ENCODE measurements at places on chromosomes 5 and 9.

- DNase-seq: no peak
Observed at GRCh38 chr5:174412374-174412773, 312.0 kb upstream of the MSX2 start.

- DNase-seq: no peak
Observed at GRCh38 chr5:39578887-39579497, 154.2 kb upstream of the DAB2 start.

GRCh38 chr9:87436716-87437115 is 61.0 kb upstream of the DAPK1 start:
- DNase-seq: no peak

DNA sequence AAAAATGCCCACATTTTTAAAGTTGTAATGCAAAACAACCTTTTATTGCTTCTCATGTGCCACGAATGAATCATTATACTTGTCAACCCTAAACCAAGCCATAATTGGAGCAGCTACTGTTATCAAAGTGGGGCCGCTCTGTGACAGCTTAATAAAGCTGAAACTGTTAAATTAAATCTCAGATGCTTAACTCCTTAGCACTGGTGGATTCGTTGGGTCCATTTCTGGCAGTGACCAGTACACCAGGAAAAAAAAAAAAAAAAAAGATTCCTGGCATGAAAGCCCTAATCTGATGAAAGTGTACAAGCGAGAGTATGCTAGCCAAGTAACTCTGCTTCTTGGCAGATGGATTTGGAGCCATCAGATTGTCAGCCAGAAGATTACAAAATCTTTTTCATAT is 164.8 kb downstream of the ZSWIM6 start:
- no peak for DNase-seq

DNA sequence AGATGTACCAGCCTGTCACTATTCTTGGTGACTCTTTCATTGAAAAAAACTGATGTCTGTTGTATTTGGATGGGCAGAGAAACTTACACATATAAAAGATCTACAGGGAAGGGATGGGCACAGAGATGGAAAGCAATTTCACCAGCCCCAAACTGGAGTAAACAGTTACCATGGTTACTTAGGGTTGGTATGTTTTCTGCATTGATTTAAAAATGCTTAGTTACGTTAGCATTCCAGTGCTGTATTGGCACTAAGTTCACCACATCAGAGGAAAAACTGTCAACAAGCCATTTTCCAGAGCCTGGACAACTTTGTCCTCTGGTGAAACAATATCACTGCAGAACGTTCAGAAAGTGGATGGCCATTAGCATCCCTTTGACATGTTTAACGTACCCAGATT is 28.0 kb downstream of the MARCHF3 start:
- no peak for DNase-seq

DNA sequence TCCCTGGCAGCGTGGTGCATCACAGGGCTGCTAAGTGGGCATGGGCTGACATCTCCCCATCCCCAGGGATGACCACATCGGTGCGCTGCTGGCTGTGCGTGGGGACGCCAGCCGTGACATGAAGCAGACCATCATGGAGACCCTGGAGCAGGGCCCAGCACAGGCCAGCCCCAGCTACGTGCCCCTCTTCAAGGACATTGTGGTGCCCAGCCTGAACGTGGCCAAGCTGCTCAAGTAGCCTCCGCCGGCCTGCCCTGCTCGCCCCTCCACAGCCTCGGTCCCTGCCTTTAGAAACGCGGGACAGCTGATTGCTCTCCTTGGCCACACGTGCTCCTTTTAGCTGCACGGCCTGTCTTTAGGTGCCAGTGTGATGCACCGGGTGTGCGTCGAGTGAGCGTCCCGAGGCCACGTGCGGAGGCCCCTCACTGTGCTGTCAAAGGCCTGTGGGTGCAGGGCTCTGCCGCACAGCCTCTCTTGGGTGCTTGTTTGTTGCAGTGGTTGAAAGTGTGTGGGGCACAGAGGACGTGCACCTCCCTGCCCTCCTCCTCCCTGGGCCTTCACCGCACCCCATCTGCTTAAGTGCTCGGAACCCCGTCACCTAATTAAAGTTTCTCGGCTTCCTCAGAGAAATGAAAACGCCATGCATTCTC is 23.8 kb downstream of the EXOC3 start:
- DNase-seq: no peak

DNA sequence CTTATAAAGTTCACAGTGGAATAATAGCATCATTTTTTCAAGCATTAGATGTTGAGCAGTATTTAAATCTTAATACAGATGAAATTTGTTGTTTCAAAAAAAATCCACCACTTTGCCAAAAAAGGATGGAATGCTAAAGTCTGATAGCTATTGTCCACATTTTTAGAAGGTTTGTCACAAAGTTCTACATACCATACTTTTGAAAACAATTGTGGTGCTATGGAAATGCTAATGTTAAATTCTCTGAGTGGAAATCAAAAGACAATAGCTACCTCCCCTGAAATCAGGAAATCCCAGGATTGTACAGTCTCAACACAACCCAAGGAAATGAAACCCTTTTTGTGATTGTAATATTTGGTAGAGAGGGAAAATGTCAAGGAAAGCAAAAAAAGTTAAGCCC is 19.3 kb upstream of the GRAMD2B start:
- no peak for DNase-seq

- no peak for DNase-seq
Observed at GRCh38 chr5:135576075-135576599, 2.7 kb downstream of the CXCL14 start.

GRCh38 chr9:114478459-114478858 is 26.8 kb downstream of the WHRN start:
- DNase-seq: no peak

GRCh38 chr5:107917983-107918382 is 247.2 kb upstream of the EFNA5 start:
- no peak for DNase-seq

DNA sequence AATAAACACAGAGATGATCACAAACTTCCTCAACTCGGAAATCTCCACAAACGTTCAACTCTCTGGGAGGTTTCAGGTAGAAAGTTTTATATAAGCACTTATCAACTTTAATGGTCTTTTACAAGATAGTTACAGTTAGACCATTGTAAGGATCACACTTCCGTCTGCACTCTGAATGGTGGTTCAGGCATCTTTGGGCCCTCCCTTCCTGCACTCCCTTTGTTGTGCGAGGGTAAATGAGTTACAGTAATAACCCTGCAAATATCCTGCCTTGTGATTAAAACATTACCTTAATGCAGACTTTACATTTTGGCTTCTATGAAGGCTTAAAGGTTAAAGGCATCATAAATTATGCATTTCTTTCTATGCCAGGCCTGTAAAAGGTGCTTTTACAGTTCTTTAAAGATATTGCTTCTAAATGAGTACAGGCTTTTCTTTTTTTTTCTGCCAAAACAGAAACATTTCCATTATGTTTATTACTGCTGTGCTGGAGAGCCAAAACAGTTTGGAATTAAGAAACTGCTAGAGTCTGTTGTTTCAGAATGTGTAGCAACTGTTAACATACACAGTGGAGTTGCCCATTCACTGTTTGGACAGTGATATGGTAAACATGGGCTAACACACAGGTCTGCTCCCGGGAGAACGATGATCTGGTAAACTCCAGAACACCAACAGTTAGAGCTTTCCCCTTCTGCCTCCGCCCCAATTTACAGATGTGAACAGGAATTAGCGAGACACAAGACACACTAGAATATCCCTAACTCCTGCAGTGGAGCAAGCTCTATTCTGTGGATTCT is 1.1 kb downstream of the PRUNE2 start:
- DNase-seq: no peak

DNA sequence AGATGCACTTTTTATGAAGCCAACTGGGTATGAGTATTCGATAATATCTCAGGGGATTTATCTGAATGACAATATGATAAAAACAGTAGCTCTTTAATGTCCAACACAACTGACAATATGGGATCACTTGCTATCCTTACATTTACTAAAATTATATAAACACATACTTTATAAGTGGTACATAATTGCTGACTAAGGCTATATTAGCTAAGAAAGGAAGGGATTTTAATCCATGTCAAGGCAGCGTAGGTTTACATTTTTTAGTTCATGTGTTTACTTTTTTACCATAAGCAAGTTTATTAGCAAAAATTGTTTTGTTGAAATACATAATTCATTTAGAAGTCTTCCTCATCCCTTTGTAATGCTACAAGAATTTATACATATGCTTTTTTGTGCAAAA is 796.2 kb downstream of the TLE1 start:
- no peak for DNase-seq

GRCh38 chr9:98368366-98369065 is 113.1 kb upstream of the TBC1D2 start:
- no peak for DNase-seq

DNA sequence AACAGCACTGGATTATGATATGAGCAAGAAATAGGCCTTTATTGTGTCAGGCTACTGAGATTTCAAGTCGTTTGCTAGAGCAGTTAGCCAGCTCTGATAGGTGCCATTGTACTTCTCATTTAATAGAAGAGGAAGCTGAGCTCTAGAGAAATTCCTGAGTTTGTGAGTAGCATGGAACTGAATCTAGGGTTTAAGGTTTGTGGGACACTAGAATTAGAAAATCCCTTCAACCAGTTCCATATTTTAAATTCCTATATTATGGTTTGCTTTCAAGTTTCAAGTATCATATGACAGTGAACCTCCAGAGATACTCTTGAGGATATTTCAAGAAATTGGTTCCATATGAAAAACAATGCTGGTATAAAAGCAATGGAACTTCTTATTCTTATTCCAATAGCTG is 87.6 kb downstream of the ANKRD55 start:
- DNase-seq: no peak

- DNase-seq: no peak
Observed at GRCh38 chr5:55176176-55176818, 3.3 kb upstream of the CDC20B start.

GRCh38 chr9:100671898-100672297 is 94.0 kb downstream of the CAVIN4 start:
- no peak for DNase-seq

DNA sequence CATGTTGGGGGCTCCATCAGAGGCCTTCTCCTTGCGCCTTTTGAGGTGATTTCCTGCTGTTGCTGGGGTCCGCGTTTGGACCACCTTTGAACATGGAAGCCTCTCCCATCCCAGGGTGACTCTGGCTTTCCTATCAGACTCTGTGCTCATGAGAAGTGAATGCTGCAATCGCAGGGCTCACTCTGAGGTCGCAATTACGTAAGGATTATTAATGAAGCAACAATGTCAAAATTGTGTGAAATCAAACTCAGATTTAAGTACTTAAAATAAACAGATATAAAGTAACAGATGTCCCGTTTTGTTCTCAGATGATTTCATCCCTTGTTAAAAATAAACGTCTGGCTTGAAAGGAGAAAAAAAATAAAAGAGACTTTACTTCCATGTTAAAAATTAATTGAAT is 634.2 kb downstream of the BNC2 start:
- DNase-seq: no peak

GRCh38 chr5:14464096-14464495 is 117.5 kb upstream of the OTULINL start:
- DNase-seq: no peak

DNA sequence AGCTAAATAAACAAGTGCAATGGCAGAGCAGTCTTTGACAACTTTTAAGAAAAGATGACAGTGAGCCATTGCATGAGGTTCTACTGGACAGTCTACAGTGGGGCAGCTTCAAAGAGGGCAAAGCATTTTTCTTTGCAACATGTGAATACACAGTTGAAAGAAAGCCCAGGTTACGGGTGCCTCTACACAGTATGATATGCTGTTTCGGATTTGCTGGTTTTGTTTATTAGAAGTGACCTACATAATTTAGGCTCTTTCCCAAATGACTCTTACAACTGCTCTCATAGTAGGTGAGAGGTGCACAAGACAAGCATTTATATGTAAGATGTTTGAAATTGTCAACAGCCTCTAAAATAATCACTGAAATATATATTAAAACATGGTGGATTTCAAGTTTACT is 62.4 kb downstream of the MEF2C start:
- DNase-seq: no peak

DNA sequence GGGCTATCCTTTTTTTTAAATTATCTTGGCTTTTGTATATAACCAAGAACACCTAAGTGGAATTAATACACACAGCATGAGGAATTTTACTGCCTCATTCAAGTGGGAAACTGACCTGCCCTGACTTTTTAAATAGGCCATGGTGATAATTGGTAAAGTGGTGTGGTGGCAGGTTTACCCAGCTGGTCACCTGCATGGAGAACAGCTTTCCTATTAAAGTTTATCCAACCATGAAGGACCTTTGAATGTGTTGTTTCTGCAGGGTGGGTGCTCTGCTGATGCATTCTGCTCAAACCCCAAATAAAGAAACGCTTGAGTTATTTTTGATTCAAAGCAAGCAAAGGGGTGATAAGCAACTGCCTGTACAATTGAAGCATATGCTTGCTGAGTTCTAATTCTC is 261.0 kb upstream of the GRIN3A start:
- no peak for DNase-seq

DNA sequence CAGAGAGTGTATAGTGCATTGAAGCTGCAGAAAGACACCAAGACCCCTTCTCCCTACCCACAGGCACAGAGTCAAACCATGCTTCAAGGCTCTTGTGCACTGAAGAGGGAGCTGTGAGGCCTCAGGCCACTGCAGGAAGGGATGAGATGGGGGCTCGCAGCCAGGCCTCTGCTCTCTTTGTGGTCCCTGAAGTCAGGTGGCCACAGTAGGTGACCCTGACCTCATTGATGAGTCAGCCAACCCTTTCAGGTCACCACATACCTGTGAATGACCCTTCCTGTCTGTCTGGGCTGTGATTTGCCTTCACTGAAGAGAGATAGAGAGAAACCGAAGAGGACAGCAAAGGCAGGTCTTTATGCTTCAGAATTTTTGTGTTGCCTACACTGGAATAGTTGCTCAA is 372.1 kb downstream of the ACTL7B start:
- DNase-seq: no peak

All from stimulated activated CD8-positive, alpha-beta memory T cell treated with anti-CD3 and anti-CD28 coated beads, Interleukin-4, amount 100 ng/mL, for 1 hour (primary cell).